ENCODE measurements at places on chromosomes 5 and 9. TPM values are rescaled to one million over a fixed set of nuclear protein-coding genes. Genes with fewer than 3 reads are reported as not detected.

- peak; percentile 100 for DNase-seq
These were observed 9.9 kb upstream of the SPARC start for GRCh38 chr5:151696470-151697061.

The TSLP gene
- not detected for total RNA-seq

DNA sequence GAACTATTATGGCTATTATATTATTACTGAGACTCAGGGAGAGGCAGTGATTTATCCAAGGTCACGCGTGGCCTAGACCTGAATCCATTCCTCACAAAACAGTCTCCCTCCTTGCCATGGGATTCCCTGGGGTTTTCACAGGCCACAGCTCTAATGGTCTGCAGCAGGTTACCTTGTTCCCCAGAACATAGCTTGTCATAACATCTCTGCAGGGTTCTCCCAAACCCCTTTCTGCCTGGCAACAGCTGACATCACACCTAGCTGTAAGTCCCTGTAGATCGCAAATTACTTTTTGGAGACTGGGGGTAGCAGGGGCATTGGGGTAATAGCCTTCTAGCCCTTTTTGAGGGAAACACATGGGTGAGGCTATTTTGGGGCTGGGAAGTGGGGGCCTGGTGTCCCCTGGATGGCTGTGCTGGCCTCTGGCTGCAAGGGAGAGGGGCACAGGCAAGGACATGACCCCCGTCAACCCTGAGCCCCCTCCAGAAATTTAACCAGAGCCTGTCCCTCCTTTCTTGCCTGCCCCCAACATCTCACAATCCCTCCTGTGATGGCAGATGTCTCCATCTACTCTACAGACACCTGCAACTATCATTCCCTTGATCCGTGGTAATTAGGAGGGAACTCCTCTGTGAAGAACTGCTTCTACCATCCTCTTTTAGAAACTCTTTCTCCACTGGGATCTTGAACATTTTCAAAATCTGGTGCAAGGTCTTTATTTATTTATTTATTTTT, 1.3 kb downstream of the CD74 start:
- peak; percentile 23 for DNase-seq

The B4GALT1 gene
- 70.8 TPM for total RNA-seq

GRCh38 chr9:87381050-87381711, 116.5 kb upstream of the DAPK1 start:
- peak; percentile 62 for DNase-seq

DNA sequence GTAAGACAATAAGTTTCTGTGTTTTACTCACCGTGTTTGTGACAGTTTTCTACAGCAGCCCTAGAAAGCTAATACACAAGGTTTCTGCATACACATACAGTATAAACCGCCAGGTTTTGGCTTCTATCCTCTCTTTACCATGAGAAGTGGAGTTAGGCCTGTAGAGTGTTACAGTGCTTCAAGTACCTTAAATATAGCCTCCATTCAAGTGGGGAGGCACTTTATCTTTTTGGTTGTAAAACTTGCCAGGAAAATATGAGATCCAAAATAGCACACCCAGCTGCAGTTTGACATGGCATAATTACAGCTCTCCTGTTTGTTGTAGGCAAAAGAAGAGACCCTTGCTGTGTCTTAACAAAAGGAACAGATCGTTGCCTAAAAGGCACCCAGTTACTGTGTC, 90.3 kb upstream of the PTPN3 start:
- DNase-seq, result no peak

GRCh38 chr9:106716820-106717219, 146.1 kb upstream of the ZNF462 start:
- peak; percentile 9 for DNase-seq

GRCh38 chr5:94180761-94181160, 437.6 kb downstream of the KIAA0825 start:
- DNase-seq, result no peak

DNA sequence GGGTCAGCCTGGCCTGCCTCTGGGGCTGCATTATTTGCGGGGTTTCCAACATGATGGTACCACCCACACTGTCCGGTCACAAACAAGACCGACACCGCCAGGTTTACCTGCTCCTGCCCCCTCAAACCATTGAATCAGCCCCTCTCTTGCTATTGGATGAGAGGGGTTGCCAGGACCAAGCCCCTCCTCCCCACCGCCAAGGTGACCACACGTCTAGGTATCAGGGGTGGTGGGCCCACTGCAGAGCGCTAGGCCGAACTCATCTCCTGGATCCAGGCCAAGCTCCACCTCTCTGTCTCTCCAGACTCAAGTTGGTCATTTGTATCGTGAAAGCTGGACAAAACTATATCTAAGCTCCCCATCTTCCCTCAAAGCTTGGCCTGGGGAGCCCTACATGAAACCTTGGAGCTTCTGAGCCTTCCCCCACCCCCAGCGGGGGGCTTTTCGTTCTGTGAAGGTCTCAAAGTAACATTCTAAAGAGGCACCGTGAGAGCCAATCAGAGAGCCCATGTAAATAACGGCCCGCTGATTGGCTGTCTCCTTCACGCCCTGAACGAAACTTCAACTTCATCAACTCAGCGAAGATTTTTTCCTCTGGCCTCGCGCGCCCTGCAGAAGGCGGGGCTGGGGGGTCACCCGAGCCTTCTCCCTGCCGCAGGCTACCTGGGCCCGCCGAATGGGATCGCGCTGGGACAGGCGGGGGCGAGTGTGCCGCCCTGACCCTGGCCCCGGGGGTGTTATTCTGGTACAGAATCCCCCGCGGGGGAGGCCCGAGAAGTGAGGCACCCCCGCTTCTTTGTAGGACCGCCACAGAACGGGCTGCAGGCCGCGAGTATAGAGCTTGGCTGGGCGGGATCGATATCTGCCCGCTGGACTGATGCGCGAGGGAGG, 49.6 kb upstream of the PSD2 start:
- DNase-seq, result peak; percentile 89

All from GM23248 (cell line).